ENCODE measurements at places on chromosomes 1 and 21. TPM values are rescaled to one million over a fixed set of nuclear protein-coding genes. Genes with fewer than 3 reads are reported as not detected.

Gene ANGPTL3
- polyA plus RNA-seq = 8.9 TPM

Gene EXTL1
- 1.8 TPM for polyA plus RNA-seq

Gene CYP4A11
- polyA plus RNA-seq = 59.8 TPM

Gene C21orf91
- 29.4 TPM for polyA plus RNA-seq

Gene FCRL6
- 0.27 TPM for polyA plus RNA-seq

Gene RGS16
- polyA plus RNA-seq = 0.96 TPM

Gene FOXD2
- 6.1 TPM for polyA plus RNA-seq

Gene SLC30A2
- polyA plus RNA-seq = 5.4 TPM

Gene AADACL3
- polyA plus RNA-seq = not detected

Gene SGIP1
- 18.4 TPM for polyA plus RNA-seq

Gene C1QC
- polyA plus RNA-seq = 8.8 TPM

Gene RNU1-2
- 1.9 TPM for polyA plus RNA-seq

Gene NGF
- polyA plus RNA-seq = 1.8 TPM

Gene CLCA4
- not detected for polyA plus RNA-seq

Gene LRRC71
- 0.83 TPM for polyA plus RNA-seq

Gene SYPL2
- polyA plus RNA-seq = 13.4 TPM

Gene SVBP
- polyA plus RNA-seq = 60.0 TPM

Gene OLFML2B
- 8.5 TPM for polyA plus RNA-seq

Gene PGLYRP3
- polyA plus RNA-seq = not detected

Gene SMCP
- not detected for polyA plus RNA-seq

Gene FAM151A
- 32.2 TPM for polyA plus RNA-seq

Gene AKR7A3
- 2.6 TPM for polyA plus RNA-seq

Gene DDR2
- polyA plus RNA-seq = 22.2 TPM

Gene CRYBG2
- polyA plus RNA-seq = 0.65 TPM

Gene GBP4
- 9.7 TPM for polyA plus RNA-seq

Gene TTLL7
- 6.3 TPM for polyA plus RNA-seq

Gene ASPM
- polyA plus RNA-seq = 38.6 TPM

Gene STUM
- 2.6 TPM for polyA plus RNA-seq

Gene CACHD1
- polyA plus RNA-seq = 68.0 TPM

Gene TFF1
- polyA plus RNA-seq = not detected

Gene ZCCHC17
- polyA plus RNA-seq = 53.9 TPM

Gene LCE3A
- polyA plus RNA-seq = not detected

Gene LCE1C
- polyA plus RNA-seq = not detected

Gene B3GALT2
- 13.8 TPM for polyA plus RNA-seq

Gene CYYR1
- 54.1 TPM for polyA plus RNA-seq

Gene C1orf56
- 10.0 TPM for polyA plus RNA-seq

Gene CASQ1
- polyA plus RNA-seq = 0.43 TPM

Gene LDLRAD1
- not detected for polyA plus RNA-seq

Gene ANKRD45
- 5.9 TPM for polyA plus RNA-seq

Gene NKAIN1
- 3.4 TPM for polyA plus RNA-seq

Gene ATP1A4
- 0.15 TPM for polyA plus RNA-seq

Gene LRRN2
- 11.5 TPM for polyA plus RNA-seq

Gene GALE
- polyA plus RNA-seq = 32.2 TPM

Gene CRABP2
- 85.6 TPM for polyA plus RNA-seq

Gene CDK18
- 27.1 TPM for polyA plus RNA-seq

Gene PARK7
- polyA plus RNA-seq = 305 TPM

Gene VAMP3
- 107 TPM for polyA plus RNA-seq

Gene ENAH
- 121 TPM for polyA plus RNA-seq

Gene PCP4
- 12.9 TPM for polyA plus RNA-seq

All from left kidney (tissue), 8 donors.